Left lung (tissue), 14 donors: ENCODE measurements at places on chromosomes 13 and 19.

DNA sequence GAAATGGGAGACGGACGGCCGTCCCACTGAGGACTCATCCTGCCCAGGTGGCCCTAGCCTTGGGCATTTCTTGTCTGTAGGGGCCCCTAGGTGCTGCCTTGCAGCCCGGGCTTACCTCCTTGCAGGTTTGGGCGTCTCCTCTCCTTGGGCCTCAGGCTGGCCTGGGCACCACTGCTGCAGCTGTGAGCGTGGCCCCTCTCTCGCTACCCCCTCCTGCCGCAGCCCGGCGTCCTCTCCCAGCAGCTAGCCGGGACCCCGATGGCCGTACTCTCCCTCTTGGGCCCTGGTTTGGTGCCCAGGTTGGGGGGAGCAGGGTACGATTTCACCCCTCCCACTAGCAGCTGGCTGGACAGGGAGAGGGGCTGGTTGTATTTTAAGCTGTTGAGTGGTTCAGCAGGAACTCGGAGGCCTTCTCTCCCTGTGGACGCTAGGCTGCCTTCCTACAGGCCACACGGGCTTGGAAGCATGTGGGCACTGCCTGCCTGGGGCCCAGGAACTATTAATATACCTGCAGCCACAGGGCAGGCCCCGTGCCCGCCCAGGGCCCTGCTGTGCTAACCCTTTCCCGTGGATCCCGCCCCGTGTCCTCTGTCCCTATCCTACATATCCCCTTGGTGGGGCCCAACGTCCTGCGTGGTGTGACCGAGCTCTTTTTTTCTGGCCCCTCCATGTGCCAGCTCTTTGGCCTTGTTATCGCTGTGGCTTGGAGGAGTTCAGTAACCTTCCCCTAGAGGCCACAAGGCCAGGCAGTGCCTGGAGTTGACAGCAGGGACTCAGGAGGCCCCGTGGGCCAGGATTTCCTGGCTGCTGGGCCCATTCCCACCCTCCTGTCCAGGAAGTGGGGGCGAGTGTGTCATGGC is 11.7 kb downstream of the NDUFB7 start:
- no peak for DNase-seq

DNA sequence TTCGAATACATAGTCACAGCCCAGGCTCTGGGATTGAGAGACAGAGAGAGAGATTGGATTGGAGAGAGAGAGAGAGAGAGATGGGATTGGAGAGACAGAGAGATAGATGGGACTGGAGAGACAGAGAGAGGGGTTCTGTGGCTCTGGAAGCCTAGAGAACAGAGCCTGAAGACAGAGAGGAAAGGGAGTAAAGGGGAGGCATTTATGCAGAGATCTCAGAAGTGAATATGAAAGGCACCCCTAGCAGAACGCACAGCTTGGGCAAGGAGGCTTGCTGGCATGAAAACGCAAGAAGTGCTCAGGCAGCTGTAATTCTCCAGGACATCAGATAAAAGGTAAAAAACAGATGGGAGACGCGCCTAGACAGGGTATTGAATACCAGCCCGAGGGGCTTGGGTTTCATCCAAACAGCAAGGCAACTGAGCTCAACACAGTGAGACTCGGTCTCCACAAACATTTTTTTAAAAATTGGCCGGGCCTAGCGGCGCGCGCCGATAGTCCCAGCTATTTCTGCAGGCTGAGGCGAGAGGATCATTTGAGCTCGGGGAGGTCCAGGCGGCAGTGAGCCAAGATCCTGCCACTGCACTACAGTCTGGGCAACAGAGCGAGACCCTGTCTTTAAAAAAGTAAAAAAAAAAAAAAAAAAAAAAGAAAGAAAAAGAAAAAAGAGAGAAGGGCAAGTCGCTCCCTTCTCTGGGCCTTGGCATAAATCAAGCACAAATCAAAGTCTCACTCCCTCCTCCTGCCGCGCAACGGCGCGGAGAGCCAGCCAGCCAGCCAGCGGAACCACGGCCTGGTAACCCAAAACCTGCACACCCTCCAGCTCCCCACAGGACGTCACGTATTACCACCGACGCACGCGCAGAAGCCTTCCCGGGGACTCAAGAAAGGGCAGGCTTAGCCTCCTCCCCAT is 774 bp upstream of the PPP2R1A start:
- DNase-seq = no peak

DNA sequence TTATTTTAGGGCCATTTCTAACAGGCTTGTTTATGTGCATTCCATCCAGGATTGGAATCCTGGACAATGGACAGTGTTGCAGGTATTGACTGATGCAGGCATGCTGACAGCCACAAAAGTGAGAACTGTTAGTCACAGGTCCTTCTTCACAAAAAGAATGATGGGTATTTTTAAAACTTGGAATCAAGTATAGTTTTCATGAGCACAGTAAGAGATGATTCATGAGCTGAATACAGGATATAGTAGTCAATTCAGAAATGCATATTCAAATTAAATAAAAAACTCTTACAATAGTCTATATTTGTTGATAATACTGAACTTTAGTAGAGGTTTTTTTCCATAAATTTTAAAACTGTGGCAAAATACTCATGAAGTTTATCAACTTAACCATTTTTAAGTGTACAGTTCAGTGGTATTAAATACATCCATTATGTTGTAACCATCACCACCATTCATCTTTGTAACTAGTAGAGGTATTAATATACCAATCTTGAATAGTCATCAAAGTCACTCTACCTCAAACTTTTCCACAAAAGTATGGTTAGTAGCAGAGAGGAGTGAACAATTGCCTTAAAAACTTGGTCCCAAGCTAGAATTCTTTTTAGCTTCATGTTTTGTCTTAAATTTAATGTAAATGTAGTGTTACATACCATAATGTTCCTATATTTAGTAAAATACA is 79.5 kb downstream of the KCNRG start:
- DNase-seq = no peak

- no peak for DNase-seq
These were observed 13.1 kb downstream of the MAST3 start for GRCh38 chr19:18110609-18111232.

DNA sequence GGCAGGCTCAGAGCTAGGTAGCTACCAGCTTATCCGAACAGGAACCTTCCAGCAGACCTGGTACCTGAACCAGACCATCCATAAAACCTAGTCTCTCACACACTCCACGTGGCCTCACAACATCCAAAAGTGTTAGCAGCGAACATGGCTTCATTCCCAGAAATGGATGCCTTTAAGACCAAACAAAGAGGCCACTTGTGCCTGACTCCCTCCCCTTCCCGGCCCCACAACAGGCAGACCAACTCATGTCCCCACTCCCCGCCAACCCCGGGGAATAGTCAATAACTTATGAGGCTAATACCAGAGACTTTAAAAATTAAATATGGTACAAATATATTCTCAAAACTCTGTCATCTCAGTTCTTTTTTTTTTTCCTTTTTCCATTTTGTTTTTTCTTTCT is 46.2 kb downstream of the ZNF557 start:
- no peak for DNase-seq

- no peak for DNase-seq
These were observed 13.3 kb downstream of the TMEM150B start for GRCh38 chr19:55311797-55312196.

GRCh38 chr19:16878181-16878965 is 10.4 kb upstream of the F2RL3 start:
- no peak for DNase-seq

GRCh38 chr13:82257790-82258507 is 1624.3 kb downstream of the SLITRK1 start:
- DNase-seq = no peak

DNA sequence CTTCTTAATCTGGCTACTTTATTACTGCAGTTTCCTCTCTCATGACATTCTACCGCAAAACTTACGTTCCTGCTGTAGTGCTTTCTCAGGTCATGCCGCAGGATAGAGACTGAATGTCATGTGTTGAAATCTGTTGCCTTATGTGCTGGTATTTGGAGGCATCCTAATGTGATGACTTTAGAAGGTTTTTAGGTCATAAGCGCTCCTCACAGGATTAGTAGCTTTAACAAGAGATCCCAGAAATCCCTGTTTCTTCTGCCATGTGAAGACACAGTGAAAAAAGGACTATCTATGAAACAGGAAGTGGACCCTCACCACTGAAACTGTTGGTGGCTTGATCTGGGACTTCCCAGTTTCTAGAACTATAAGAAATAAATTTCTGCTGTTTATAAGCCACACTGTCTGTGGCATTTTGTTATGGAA is 209.3 kb downstream of the LACC1 start:
- DNase-seq = no peak

DNA sequence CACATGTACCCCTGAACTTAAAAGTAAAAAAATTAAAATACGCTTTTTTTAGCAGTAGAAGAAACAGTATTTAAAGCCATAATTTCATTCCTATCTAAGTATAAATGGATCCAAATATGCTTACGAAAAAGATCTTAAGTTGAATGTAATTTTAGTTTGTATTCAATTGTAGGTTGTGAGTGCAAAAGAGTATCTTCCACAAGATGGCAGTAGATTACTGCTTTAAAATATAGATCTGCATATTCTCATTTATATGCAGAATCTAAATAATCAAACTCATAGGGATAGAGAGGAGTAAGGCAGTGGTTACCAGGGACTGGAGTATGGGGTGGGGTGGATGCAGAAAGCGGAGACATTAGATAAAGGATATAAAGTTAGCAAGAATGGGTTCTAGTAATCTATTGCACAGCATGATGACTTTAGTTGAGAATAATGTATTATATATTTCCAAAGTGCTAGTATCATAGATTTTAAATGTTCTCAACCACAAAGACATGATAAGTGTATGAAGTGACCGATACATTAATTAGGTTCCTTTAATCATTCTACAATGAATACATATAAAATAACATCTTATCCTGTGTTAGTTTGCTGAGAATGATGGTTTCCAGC is 14.2 kb downstream of the OR7A17 start:
- DNase-seq = peak; percentile 1

- no peak for DNase-seq
These were observed at the start of gene S1PR5 for GRCh38 chr19:10517361-10517759. Gene S1PR5 (minus strand): TSS chr19:10517447. CDS start chr19:10515011, 2,436 bp downstream.

- peak; percentile 78 for DNase-seq
These were observed at the start of gene GRK1 for GRCh38 chr13:113666951-113667701. Gene GRK1 (plus strand): TSS chr13:113667219. CDS start chr13:113667387, 168 bp downstream.
